ENCODE measurements at places on chromosomes 6 and 20.
A peak's percentile ranks its signal among the peaks of the same experiment; 100 is the strongest.

- DNase-seq, result no peak
These were observed 50.3 kb upstream of the PREP start for GRCh38 chr6:105452924-105453756.

- DNase-seq, result no peak
These were observed 54.8 kb downstream of the BTBD3 start for GRCh38 chr20:11972478-11972877.

GRCh38 chr20:33653900-33654596, 8.1 kb upstream of the C20orf144 start:
- DNase-seq, result peak; percentile 21

DNA sequence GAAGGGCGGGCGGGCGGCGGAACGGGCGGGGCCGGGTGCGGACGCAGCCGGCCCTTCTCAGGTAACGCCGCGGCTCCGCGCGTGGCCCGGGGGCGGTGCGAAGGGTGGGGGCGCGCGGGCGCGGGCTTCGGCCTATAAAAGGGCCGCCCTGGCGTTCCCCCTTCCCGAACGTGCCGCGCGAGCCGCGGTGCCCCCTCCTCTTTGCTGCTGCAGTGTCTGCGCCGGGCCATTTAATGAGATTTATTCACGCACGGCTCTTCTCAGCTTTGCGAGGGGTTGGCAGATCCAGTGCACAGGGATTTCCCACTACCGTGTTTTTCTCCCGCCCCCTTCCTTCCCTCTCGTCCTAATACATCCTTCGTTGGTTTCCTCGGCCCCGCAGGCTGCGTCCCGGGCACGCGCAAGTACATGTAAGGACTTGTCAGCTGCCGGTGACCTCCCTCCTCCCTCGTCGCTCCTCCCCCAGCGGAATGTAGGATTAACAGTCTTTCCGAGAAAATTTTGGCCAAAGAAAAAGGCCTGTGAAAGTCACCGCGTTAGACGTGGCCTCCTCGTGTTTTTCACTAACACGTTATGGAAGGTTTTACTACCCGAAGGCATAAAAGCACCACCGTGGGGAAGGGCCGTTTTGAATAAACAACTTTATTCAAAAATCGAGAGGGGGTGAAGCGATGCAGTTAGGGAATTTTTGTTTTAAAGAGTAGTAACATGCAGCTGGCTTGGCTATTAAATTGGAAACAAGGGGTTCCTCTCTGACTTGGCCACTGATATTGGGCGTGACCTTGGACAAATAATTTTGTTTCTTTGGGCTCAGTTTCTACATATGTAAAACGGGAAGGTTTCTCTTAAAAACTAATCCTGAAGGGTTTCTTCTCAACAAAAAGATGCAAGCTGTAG, 966 bp upstream of the REV3L start:
- DNase-seq, result peak; percentile 90

DNA sequence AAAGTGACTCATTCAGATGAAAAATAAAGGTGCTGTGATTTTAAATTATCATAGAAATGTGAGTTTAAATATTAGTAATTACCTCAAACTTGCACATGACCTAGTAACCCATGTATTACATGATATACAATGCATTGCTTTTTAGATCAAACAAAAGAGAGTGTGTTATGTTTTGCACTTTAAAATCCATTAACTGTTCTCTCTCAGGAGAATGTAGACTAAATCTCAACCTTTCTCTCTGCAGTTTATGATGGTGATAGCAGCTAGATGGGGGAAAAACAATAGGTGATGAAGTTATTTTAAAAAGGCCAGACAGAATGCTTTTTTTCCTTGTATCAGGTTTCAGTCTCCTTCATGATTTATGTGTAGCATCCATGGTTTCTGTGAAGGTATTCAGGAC, 404.4 kb upstream of the RNF217 start:
- no peak for DNase-seq

DNA sequence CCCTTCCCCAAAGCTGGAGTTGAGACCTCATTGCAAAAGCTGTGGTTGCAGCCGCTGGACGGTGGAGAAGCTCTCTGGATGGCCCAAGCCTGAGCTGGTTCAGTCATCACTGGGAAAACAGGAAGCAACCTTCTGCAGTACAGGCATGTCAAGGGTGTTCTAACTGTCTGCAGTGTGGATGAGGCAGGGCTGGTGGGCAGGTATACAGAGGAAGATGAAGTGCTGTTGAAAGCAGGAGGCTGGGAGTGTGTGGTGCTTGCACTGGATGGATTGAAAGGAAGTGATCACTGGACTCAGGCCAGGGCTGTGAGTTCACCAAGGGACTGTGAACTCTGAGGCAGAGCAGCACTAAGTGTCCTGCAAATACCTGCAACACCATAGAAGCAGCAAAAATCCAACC, 89.0 kb upstream of the NOX3 start:
- no peak for DNase-seq

DNA sequence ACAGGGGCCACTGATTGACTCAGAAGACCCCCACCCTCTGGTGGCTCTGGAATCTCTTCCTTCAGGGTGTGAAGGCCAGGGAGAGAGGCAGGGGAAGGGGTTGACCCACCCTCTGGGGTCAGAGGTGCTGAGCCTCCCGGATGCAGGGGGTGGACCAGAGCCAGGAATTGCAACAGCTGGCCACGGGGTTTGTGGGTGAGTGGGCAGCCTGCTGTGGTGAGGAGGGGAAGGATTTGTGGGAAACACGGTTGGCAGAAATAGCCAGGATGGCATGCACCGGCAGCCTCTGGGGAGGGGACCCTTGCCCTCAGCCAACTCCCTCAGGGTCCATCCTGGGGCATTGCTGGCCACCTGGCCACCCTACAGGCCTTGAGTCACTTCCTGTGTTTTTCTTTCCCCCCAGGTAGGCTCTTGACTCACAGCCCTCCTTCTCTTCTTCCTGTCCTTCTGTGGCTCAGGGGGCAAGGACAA, 92.8 kb downstream of the MRPL14 start:
- no peak for DNase-seq

- no peak for DNase-seq
These were observed 51.9 kb downstream of the B4GALT5 start for GRCh38 chr20:49661560-49662329.

DNA sequence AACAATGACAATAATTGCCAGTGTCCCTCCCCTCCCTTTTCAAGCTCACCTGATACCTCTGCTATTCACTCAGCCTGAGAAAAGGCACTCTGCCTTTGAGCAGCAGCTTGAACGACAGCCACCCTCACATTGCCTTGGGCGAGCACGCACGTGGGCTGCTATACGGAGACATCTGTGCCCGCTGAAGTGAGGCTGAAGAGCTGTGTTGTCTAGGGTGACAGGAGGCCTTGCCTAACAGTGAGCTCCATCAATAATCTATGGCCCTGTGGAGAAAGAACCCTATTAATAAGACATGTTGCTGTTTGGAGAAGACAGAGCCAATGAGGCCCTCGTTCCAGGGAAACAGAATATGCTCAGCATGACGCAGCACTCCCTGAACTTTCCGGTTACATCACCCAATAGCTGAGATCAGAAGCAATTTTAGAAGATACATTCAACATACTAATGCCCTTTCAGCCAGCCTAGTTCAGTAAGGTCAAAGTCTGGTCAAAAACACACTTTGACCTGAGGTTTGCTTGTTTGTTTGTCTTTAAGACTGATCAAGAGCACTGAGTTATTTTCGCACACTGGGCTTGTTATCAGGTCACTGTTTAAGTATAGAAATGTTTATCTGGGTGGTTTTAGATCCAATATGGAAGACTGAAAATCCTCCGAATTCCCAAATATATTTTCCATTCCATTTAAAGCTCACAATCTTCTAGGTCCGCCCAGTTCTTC, 30.6 kb downstream of the RBM24 start:
- no peak for DNase-seq

DNA sequence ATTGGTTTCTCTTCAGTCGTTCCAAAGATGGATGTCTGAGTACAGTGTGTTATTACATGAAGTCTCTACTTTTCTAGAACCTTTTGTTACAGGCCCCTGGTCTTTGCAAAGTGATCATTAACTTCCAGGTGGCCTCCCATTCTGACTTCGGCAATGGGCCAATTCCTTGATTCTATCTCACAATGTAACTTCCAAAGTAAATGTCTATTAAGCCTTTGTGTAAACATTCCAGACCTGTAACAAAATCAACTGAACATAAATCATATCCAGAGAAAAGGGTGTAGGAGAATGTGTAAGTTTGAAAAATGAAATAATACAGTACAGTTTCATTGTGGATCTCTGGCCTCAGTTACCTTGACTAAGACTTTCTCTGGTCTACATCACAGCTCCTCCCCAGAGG, 187.8 kb upstream of the JAG1 start:
- DNase-seq, result no peak

GRCh38 chr20:57707849-57708693, 1.7 kb downstream of the PMEPA1 start:
- no peak for DNase-seq

DNA sequence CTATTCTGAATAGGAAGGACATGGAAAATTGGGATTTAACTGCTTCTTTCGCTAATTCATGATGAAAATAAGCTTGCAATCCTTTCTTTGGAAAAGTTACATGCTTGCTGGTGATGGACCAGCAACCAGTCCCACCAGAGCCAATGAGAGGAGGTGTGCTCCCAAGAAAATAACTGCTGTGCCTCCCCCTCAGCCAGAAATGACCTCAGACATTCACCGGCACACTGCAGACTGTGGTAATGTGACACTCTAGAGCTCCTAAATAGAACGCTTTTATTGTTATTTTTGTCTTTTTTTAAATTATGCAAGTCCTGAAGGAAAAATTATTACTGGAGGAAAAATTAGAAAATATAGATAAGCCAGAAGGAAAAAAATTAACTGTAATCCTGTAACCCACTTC, 2.6 kb downstream of the PYGB start:
- DNase-seq, result no peak

- DNase-seq, result no peak
These were observed 644 bp downstream of the MAD2L1BP start for GRCh38 chr6:43636308-43636659.

- no peak for DNase-seq
These were observed 3.3 kb downstream of the ACTL10 start for GRCh38 chr20:33669873-33670640.

DNA sequence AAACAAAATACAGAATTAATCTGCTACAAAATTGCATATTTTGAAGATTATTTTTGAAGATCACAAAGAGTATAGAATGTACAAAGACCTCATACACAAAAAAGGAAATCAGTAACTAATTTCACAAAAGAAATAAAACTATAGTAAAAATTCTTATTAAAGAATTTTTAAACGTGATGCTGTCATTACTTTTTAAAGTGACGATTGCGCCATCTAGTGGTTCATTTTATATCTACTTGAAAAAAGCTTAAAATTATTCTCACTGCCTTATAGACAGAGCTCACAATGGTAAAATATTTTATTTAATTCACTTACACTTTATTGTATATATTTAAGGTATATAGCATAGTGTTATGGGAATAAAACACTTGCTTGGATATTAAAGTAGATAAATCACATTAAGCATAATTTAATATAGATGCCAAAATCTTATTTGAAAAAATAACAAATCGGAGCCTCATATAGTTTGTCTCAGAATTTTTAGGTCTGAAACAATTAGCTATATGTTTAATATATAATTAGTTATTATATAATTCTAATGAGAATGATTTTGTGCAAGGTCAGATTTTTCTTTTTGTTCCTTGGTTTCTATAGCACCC, 128.8 kb downstream of the PHF3 start:
- DNase-seq, result no peak

GRCh38 chr20:47748069-47748468, 37.2 kb downstream of the SULF2 start:
- no peak for DNase-seq

GRCh38 chr6:166562726-166563125, 23.8 kb downstream of the RAMACL start:
- no peak for DNase-seq

DNA sequence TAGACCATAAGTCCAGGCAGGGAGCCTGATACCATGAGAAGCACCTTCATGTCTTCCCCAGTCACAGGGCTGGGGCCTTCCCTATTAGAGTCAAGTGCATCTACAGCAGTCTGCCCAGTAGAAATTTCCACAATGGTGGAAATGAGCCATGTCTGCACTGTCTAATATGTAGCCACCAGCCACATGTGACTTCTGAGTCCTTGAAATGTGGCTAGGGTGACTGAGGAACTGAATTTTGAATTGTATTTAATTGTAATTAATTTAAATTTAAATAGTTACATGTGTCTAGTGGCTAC, 300.2 kb downstream of the CLIC5 start:
- no peak for DNase-seq

DNA sequence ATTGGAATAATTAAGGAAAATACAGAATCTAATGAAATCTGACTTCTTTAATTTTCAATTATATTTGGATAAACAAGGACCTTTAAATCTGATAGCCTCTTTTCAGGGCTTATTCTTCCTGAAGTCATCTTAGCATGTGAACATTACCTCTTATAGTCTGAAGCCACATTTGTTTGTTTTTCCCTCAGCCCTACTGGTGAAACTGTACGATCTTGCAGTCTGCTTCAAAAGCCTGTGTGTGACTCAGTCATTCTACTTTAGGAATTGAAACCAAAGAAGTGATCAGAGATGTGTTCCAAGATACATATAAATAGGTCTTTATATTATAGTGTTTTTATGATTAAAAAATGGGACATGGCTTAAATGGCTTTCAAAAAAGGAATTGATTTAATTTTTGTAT, 67.5 kb downstream of the MACROD2 start:
- DNase-seq, result no peak

DNA sequence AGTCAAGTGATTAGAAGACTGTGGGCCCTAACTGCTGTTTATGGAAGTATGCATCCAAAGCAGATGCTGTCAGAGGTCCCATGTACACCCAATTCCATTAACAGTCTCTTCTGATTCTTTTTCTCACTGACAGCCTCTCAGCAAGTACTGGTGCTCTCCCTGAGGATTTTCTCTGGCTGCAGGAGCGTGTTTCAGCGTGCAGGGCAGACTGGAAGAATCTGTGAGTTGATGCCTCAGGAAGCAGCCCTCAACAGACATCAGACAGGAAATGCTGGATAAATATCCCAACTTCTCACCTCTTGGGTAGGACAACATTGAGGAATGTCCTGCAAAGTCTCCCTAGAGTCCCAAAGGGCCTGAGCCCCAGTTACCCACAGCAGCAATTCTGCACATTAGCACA, 40.8 kb downstream of the ANKEF1 start:
- DNase-seq, result no peak

- no peak for DNase-seq
These were observed 7.9 kb downstream of the SNX9 start for GRCh38 chr6:157831018-157831369.

DNA sequence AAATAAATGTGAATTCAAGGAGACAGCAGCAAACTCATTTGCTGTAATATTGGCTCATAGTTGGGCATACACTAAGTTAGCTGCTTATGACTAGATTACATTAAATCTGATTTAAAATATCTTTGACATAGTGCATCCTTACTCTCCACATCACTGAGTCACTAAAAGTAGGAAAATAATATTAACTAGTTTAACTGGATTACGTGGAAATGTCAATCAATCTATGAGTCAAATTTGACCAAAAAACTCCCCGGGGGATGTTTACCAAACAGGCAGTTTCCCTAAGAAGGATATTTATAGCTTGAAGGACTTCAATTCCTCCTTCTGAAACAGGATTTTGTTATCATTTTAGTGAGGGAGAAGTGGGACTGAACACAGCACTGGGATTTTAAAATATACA, 366.5 kb downstream of the ESR1 start:
- DNase-seq, result no peak

All from SK-N-SH (cell line).